Upper lobe of left lung (tissue), 6 donors: ENCODE measurements at places on chromosomes 7 and 10. TPM values are rescaled to one million over a fixed set of nuclear protein-coding genes. Genes with fewer than 3 reads are reported as not detected.

The FKBP6 gene
- 0.30 TPM for total RNA-seq

The CDK14 gene
- 43.2 TPM for total RNA-seq

DNA sequence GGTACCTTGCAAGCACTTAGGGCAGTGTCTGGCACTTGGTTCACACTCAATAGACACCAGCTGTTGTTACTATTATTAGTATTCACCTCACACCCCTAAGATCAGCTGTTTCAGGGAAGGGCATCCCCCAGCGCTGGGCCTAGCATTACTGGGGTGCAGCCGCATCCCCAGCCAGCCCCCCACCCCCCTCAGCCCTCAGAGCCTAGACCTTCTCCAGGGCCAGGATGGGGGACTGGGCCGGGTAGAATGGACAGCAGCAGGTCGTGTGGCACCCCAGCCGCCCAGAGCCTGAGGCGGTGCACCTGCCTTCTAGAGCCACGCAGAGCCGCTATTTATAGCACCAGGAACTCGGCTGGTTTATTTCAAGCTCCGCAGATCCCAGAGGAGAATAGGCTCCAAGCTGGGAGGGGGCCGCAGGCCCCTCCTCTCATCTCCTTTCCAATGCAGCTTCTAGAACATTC lies 60.5 kb downstream of the GTF2IRD1 start:
- DNase-seq = no peak

- no peak for DNase-seq
Observed at GRCh38 chr10:132043861-132044695, 21.7 kb upstream of the JAKMIP3 start.
